ENCODE measurements at places on chromosomes 7 and 10.

DNA sequence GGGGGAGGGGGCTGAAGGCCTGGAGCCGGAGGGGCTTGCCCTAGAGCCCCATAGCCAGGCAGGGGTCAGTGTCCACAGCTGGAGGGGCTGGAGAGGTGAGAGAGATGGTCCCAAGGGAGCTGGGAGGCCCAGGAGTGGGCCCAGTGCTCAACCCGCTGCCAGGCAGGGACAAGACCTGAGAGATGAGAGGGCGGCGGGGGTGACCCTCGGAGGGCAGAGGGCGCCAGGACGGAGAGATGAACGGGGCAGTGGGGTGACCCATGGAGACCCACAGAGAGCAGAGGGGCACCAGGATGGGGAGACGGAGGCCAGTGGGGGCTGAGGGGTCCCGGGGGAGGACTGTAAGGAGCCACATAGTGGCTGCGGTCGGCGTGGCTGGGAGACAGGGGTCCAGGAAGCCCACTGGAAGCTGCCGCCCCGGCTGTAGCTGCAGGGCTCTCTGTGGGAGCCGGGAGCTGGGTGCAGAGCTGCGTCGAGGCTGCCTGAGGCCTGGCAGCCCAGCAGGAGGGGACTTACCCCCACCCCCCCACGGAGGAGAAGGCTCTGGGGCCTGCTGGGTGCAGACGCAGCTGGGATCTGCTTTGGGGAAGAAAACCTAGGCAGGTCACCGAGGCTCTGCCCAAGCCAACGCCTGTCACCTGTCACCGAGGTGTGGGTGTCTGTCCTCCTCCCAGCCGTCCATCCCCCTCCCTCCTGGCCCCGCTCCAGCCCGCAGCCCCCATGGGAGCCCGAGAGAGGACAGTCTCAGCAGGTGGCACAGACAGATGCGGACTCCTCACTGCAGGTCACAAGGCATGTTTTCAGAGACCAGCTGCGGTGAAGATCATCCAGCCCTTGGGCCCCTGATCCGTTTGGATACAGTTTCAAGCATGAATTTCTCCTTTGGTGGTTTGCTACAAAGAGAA, 25.1 kb downstream of the PWWP2B start:
- H3K36me3 ChIP-seq: no peaks in the 10 kb centered on the region
- peaks cover 28% of the 10 kb centered on the region for H3K4me1 ChIP-seq
- DNase-seq: no peak

DNA sequence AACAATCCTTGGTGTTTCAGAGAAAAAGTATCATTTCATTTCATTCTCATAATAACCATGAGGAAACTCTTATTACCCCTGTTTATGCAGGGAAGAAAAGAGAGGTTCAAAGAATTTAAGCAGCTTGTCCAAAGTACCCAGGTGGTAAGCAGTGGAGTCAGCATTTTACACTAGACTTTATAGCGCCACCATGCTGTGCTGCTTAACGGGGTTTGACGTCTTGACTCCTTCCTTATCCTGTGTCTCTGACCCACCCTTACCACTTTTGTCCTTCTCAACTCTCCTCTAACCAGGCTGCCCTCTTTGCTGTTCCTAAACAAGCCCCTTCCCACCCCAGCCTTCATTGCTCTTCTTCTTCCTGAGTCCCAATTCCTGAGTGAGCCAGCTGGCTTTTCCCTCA, 117.0 kb upstream of the AHR start:
- no peak overlapping the region for H3K27ac ChIP-seq
- H3K4me1 ChIP-seq: peaks cover 19% of the 10 kb centered on the region
- no peak overlapping the region for H3K4me3 ChIP-seq
- H3K27me3 ChIP-seq: no peaks in the 10 kb centered on the region
- H3K36me3 ChIP-seq: no peaks in the 10 kb centered on the region

GRCh38 chr7:65722361-65722792, 150.5 kb upstream of the VKORC1L1 start:
- H3K4me3 ChIP-seq: no peak overlapping the region
- H3K27me3 ChIP-seq: no peaks in the 10 kb centered on the region
- H3K36me3 ChIP-seq: peaks cover 26% of the 10 kb centered on the region
- no peak overlapping the region for H3K27ac ChIP-seq
- peak; percentile 65 for DNase-seq

DNA sequence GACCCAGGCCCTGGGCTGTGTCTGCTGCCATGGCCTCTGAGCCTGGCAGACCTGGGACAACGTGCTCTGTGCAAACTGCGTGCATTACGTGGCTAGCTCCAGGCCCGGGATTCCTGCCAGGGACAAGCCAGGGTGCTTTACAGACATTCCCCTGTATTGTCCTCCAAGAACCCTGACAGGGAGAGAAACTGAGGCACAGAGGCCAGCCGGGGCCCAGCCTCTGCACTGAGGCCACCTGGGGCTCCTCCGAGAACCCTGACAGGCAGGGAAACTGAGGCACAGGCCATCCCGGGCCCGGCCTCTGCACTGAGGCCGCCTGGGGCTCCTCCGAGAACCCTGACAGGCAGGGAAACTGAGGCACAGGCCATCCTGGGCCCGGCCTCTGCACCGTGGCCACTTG, 64.9 kb downstream of the CFAP46 start:
- H3K36me3 ChIP-seq: no peaks in the 10 kb centered on the region
- H3K4me3 ChIP-seq: no peak overlapping the region
- no peak for DNase-seq
- H3K4me1 ChIP-seq: peaks cover 3% of the 10 kb centered on the region
- no peak overlapping the region for H3K27ac ChIP-seq

GRCh38 chr7:110417611-110418010, 673.3 kb upstream of the LRRN3 start:
- H3K27ac ChIP-seq: no peak overlapping the region
- no peaks in the 10 kb centered on the region for H3K36me3 ChIP-seq
- H3K27me3 ChIP-seq: no peaks in the 10 kb centered on the region
- no peak overlapping the region for H3K4me3 ChIP-seq

GRCh38 chr7:131012477-131013031, 278.5 kb upstream of the KLF14 start:
- DNase-seq: no peak
- peak overlapping the region; percentile 60 for H3K4me3 ChIP-seq
- no peaks in the 10 kb centered on the region for H3K27me3 ChIP-seq
- peak overlapping the region; percentile 98 for H3K27ac ChIP-seq
- peaks cover 93% of the 10 kb centered on the region for H3K4me1 ChIP-seq
